Activated T-cell treated with anti-CD3 and anti-CD28 coated beads, Interleukin-2, amount 50 U/mL, for 72 hours (primary cell): ENCODE measurements at places on chromosomes 1 and 21. TPM values are rescaled to one million over a fixed set of nuclear protein-coding genes. Genes with fewer than 3 reads are reported as not detected.

DNA sequence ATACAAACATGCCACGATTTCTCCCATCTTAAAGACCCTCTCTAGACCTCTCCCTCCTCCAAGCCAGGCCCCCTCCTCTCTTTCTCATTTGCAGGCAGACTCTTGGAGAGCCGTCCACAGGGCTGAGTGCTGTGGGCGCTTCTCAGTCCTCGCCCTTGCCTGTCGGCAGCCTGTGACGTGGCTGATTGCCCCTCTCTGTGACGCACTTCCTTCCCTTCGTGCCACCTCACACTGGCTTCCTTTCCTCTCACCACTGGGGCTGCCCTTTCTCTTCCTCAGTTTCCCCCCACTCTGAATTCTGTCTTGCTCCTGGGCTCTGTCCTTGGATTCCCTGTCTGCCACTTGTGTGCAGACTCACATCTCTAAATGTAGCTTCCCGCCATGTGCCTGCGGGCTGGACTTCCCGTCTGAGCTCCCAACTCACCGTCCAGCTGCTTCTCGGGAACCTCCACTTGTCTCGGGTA, 227.2 kb downstream of the CAMTA1 start:
- no peaks in the 10 kb centered on the region for H3K27me3 ChIP-seq
- no peak for DNase-seq
- H3K4me1 ChIP-seq = no peaks in the 10 kb centered on the region
- no peak overlapping the region for H3K27ac ChIP-seq
- no peaks in the 10 kb centered on the region for H3K36me3 ChIP-seq
- H3K4me3 ChIP-seq = no peak overlapping the region

- H3K4me1 ChIP-seq = no peaks in the 10 kb centered on the region
- no peaks in the 10 kb centered on the region for H3K36me3 ChIP-seq
- H3K27ac ChIP-seq = no peak overlapping the region
- H3K27me3 ChIP-seq = no peaks in the 10 kb centered on the region
- no peak for DNase-seq
- no peak overlapping the region for H3K4me3 ChIP-seq
These were observed 40.0 kb downstream of the TMCO4 start for GRCh38 chr1:19759740-19760089.

ANKRD35 gene
- 0.41 TPM for total RNA-seq

KRTAP19-3 gene
- total RNA-seq = not detected

DNA sequence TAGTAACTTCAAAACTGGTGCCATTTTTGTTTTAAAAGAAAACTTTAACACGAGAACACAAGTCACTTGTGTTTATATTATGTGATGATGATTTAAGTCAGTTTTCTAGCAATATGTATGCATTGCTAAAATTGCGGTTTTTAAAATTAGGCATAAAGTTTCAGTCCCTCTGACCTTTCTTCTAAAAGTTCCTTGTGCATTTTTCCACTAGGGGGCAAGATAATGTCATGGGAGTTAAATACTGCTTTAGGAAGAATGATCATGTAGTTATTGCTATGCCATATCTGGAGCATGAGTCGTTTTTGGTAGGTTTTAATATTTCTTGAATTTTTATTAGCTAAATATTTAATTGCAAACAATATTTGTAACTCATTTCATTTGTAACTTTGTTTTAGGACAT, 10.7 kb downstream of the CDC7 start:
- no peak for DNase-seq
- no peak overlapping the region for H3K4me3 ChIP-seq
- H3K27me3 ChIP-seq = no peaks in the 10 kb centered on the region

PRAMEF25 gene
- total RNA-seq = not detected

DNA sequence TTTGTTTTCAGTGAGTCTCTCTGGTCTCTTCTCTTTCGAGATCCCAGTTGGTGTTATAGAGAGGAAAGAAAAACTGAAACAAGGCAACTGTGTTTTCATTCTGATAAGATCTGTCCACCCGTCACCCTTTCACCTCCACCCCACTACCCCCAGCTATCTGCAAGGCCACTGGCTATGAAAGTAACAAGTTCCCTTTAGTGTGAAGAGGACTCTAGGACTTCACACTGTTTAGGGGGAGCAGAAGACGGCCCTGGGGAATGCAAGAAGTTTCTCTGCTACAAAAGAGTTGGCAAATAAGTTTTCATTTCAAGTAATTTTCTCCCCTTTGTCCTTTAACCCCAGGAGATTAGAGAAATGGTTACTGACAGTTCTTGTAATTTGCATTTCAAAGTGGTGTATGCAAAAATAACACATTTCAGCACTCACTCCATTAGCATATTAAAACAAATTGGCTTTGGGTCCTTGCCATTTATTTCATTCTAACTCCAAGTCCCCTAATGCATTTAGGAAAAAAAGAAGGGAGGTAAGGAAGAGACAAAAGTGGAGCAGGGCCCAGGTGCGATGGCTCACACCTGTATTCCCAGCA, 79.6 kb upstream of the PPM1J start:
- no peak for DNase-seq
- peaks cover 3% of the 10 kb centered on the region for H3K27me3 ChIP-seq
- no peak overlapping the region for H3K27ac ChIP-seq
- no peaks in the 10 kb centered on the region for H3K36me3 ChIP-seq

LHX8 gene
- total RNA-seq = not detected

DNA sequence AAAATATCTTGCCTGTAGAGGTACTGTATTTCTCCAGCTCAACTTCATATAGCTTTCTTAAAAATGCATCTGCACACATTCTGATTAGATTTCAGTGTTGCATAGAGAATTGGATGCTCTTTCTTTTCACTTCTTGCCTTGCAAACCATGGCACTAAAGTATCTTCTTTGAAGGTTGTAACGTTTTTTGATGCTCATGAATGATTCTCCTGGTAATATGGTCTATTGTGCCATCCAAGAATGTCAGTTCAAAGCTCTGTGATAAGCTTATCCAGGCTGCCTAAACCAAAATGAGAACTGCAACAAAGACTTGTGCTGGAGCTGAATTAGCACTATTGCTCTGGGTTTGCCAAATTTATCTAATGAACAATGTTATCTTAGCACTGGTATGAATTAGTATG, 1.9 kb downstream of the SGIP1 start:
- H3K27me3 ChIP-seq = peaks cover 50% of the 10 kb centered on the region
- peaks cover 17% of the 10 kb centered on the region for H3K4me1 ChIP-seq
- DNase-seq = no peak
- no peak overlapping the region for H3K4me3 ChIP-seq

GRCh38 chr1:89757532-89757931, 63.3 kb upstream of the LRRC8D start:
- H3K4me3 ChIP-seq = peak overlapping the region; percentile 91
- H3K27ac ChIP-seq = peak overlapping the region; percentile 90
- no peaks in the 10 kb centered on the region for H3K27me3 ChIP-seq
- peaks cover 1% of the 10 kb centered on the region for H3K36me3 ChIP-seq

DNA sequence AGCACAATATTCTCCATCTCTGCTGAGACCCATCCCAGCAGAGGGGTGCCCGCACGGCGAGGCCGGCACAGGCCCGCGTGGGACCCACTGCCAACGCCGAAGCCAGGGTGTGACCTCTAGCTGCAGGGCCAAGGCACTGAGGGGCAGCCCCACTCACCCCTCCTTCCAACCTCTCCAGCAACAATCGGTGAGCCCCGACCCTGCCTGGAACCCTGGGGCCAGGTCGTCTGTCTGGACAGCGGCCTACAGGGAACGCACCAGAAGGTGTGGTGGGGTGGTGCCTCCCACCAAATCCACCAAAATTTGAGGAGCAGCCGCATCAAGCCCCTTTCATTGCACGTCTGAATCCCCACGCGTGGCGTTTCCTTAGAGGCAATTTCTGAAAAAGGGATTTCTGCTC, 63.0 kb upstream of the ADARB1 start:
- H3K4me1 ChIP-seq = no peaks in the 10 kb centered on the region
- no peak overlapping the region for H3K27ac ChIP-seq
- no peak for DNase-seq
- H3K36me3 ChIP-seq = no peaks in the 10 kb centered on the region
